MV-4-11 (cell line): ENCODE measurements at places on chromosomes 4 and X.

DNA sequence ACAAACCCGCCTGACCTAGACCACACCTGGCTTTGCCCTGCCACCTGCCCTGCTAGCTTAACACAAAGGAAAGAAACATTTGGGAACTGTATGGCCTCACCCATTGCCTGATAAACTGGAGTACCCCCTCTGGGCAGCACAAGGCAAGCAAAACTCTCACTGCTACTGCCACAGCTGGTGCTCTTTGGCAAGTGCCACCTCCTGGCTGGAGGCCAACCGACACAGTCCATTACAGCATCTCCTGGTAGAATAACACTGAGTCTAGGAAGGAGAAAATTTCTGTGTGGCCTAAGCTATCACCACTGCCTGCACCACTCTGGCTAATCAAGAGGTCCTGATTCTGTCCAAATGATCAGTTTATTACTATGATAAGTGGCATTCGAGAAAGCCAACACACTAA lies 18.9 kb upstream of the SPANXN3 start:
- no peak for DNase-seq

GRCh38 chr4:23333556-23333945 lies 556.3 kb downstream of the PPARGC1A start:
- no peak for DNase-seq

DNA sequence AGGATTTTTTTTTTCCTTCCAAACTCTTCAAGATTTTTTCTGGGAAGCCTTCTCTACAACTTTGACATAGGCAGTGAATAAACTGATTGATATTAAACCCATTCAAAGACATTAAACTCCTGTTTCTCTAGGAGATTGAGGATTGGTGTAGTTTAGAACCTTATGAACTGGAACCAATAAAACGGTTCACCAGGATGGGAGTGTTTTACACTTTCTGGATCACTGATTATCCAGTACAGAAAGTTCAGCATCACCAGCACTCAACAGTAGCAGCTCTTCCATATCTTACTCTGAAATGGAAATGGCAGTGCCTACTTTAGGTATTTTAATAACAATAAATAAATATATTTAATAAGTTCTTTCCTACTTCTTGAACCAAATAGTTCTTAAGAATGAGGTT lies 76.7 kb downstream of the BMPR1B start:
- no peak for DNase-seq

GRCh38 chr4:75831856-75832405 lies 70.3 kb downstream of the PPEF2 start:
- peak; percentile 74 for DNase-seq

DNA sequence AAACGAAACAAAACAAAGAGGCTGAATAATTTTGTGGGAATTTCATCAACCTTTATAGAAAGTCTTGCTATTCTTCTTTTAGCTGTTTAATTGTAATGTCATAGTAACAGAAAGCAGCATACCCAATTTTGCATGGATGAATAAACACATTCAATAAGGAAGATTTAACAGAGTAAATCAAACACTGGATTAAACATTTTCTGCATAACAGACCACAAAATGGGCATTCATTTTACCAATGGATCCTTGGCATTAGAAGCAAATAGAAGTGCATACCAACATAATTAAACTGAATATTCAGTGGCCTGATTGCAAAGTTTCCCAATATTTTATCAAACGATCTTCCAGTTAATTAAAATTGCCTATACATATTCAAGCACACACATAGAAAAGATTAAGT lies 4.4 kb upstream of the CHM start:
- DNase-seq, result no peak

- DNase-seq, result no peak
Measured at GRCh38 chr4:95360906-95361695, 187.7 kb downstream of the UNC5C start.
